ENCODE measurements at places on chromosomes 6 and 20. TPM values are rescaled to one million over a fixed set of nuclear protein-coding genes. Genes with fewer than 3 reads are reported as not detected.

Gene LMBRD1
- 14.9 TPM for total RNA-seq

Gene OXT
- total RNA-seq, result not detected

Gene LPA
- 0.09 TPM for total RNA-seq

Gene CD83
- total RNA-seq, result 2.0 TPM

Gene TGM3
- total RNA-seq, result 0.08 TPM

Gene RAET1L
- 0.44 TPM for total RNA-seq

Gene CAP2
- total RNA-seq, result 10.5 TPM

Gene PNLDC1
- 0.08 TPM for total RNA-seq

Gene FHL5
- total RNA-seq, result not detected

Gene TP53TG5
- total RNA-seq, result not detected

Gene SIRPD
- not detected for total RNA-seq

Gene UBE2V1
- 102 TPM for total RNA-seq

All from A549 treated with Hydrocortisone at 1 μM for 4 hours (cell line).